ENCODE measurements at places on chromosomes 2 and 18.
A peak's percentile ranks its signal among the peaks of the same experiment; 100 is the strongest.

DNA sequence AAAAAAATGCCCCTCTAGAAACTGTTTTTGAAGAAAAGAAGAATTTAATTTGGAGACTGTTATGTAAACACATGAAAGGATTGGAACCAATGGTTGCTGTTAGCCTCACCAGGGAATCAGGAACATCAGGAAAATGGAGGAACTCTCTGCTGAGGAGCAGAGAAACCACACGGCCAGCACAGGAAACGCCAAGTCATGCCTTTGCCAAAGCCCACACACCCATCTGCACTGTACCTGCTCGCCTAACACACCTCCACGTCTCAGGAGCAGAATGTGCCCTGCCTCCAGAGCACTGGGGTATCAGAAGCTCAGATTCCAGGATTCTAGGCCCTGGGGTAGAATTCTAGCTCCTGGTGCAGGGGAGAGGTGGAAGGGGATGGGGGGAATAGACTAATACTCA lies 9.8 kb upstream of the SCYGR1 start:
- DNase-seq = no peak

DNA sequence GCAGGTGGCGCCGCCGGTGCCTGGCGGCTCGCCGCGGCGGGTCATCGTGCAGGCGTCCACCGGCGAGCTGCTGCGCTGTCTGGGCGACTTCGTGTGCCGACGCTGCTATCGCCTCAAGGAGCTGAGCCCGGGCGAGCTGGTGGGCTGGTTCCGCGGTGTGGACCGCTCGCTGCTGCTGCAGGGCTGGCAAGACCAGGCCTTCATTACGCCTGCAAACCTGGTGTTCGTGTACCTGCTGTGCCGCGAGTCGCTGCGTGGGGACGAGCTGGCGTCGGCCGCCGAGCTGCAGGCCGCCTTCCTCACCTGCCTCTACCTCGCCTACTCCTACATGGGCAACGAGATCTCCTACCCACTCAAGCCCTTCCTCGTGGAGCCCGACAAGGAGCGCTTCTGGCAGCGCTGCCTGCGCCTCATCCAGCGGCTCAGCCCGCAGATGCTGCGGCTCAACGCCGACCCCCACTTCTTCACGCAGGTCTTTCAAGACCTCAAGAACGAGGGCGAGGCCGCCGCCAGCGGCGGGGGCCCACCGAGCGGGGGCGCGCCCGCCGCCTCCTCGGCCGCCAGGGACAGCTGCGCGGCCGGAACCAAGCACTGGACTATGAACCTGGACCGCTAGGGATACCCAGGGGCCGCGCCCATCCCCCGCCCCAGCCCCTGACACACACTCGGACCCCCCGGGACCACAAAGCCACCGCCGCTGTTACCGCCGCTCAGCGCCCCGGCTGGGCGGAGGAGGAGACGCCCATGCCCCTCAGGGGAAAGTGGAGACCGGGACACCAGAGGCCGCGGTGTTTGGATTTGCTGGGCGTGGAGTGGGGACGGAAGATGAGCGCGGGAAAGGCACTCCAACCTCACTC lies 1.1 kb downstream of the CDK5R2 start:
- no peak for DNase-seq

DNA sequence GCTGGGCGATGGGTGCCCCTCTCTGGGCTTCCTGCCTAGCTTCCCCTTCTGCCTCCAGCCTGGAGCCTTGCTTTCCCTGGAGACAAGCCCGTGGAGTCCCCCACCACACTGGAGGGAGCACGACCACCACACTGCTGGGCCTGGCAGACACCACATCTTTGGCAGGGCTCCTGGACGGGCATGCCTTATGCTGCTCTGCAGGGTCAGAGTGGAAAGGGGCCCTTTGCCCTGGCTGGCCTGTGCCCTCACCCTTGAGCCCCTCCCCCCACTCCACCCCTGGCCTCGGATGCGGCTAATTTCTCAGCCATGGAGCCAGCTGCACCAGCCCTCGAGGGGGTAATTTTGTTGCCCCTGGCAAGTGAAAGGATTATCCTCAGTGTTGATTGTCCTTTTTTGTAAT lies 194.5 kb downstream of the LOXHD1 start:
- no peak for DNase-seq

DNA sequence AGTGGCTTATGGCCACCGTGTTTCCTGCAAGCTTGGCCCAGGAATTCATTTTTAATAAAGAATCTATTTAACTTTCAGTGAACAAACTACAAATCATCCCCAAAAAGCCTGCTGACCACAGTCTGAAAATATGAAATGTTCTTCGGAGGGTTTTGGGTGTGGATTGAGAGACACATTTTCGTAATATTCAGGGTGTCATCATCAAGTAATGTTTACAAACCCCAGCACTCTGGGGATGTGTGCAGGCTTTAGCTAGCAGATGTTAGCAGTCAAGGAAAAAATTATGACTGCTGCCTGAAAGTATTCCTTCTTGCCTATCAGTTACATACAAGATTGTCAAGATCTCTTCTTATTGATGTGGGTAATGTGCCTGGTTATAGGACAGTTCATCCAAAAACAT lies 143.9 kb upstream of the FN1 start:
- DNase-seq = peak; percentile 94

DNA sequence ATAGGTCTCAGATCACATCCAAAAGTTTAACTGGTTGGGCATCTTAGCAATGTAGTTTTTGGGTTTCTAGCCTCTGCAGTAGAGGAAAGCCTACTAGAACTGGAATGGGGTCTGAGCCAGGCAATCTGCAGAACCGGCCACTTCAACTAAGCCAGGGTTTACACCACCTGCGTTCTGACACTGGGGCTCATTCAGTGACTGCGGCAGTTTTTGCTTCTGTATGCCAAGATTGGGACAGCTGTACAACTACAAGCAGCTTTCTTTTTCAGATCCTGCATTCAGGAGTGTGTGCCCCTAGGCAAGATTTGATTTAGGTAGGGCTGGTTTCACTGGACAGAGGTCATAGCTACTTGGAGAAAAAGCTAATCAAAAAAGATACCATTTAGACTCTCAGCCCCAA lies 43.7 kb upstream of the IGFBP5 start:
- DNase-seq = no peak

DNA sequence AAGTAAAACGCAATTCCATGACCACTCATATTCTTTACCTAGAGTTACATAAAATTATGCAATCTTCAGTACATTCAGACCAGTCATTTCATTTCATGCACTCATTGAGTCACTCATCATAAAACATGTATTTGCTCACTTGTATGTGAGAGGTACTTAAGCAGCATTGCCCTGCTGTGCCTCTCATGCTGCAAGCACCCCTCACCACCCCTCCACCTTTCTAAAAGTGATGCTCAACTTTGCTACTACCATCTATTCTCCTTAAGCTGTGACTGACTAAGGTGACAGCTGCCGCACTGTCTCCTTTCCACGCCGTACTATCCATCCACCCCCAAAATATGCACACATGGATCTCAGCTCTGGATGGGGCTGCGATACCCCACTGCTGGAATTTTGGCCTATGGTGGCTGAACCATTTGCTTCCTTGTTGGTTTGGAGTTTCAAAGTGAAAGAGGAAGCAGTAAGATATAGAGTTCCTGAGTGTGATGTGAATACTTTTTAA lies 7.2 kb downstream of the ARHGAP25 start:
- DNase-seq = no peak

GRCh38 chr2:43472527-43473194 lies 123.2 kb downstream of the THADA start:
- no peak for DNase-seq

DNA sequence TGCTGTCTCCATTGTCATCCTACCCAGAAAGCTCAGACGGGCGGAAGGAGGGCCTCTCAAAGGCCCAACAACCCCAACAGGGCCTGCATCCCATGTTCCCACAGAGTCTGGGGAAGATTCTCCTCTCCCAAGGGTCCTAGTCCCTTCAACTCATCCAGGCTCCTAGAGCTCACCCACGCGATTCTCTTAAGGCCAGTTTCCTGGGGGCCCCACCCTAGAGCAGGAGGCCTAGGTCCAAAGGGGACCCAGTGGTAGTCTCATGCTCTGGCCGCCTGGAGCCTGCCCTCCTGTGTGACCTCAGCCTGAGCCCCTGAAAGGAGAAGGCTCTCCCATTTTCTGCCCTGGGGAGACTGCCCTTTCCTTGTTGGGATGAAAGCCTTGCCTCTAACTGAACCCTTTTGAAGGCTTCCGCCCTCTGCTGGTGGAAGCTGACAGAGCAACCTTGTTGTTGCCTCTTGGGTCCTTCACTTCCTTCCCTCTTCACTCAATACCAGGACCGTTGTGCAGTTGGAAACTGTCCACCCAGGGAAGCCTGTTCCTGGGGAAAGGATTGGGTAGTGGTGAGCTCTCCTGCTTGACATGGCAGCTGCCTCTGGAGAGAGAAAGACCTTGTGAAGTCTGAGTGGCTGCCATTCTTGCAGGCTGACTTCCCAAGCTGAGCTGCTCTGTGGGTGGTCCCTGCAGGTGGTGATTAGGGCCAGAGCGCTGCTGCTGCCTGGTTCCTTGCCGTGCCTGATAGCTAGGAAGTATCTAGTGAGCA lies 86.0 kb upstream of the ALPP start:
- DNase-seq = peak; percentile 44

DNA sequence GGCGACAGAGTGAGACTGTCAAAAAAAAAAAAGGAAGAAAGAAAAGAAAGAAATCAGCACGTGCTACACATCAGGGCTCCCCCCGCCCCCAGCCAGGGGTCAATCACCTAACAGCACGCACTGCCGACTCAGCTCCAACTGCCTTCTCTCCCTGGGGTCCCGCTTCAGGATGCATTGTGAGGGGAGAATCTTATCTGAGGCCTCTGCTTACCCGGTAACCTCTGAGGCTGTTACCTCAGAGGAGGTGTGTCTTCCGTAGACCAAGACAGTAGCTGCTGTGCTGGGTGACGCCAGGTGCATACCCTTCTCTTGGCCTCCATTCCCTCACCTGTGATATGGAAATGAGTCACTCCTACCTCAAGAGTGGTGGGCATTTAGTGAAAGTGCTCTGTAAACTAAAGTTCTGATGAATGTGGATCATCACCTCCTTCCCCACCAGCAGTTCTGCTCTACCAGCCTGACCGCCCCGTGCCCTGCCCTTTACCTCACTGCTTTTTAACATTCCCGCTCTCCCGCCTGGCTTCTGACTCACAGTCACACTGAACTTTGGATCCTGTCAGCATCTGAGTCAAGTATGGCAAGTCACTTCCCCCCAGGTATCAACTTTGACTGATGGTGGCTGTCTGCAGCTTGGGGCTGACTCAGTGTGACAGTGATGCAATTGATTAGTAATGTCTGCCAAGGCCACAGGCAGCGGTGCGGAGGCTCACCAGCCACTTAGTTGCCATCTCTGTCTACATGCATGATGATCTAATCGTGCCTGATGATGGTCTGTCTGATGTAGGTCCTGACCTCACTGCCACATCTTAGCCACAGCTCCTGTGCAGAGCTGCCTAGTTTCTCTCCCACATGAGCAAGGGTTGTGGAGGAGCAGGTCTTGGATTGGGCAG lies 20.1 kb downstream of the ARID5A start:
- DNase-seq = peak; percentile 78

- DNase-seq = no peak
Measured at GRCh38 chr2:150690261-150690660, 202.8 kb upstream of the RND3 start.

- no peak for DNase-seq
Measured at GRCh38 chr2:231665245-231666170, 42.8 kb upstream of the PTMA start.

GRCh38 chr2:102788885-102789260 lies 27.0 kb downstream of the TMEM182 start:
- DNase-seq = no peak

- DNase-seq = no peak
Measured at GRCh38 chr2:44972771-44973535, 31.5 kb downstream of the SIX3 start.

DNA sequence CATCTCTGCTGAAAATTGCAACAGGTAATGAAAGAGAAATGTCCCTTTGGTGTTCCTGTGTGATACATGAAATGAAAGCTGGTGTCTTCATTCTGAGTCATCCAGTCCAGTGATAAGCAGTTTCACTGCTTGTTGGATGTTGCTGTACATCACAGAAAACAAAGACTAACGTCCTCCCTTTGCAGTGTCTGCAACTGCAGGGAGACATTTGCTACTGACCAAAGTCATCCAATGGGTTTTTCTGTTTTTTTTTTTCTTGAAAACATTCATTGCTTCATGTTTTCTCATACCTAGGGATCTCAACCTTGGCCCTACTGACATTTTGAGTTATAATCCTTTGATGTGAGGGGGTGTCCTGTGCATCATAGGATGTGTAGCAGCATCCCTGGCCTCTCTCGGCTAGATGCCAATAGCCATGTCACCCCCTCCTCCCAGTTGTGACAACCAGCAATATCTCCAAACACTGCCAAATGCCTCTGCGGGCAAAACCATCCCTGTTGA lies 63.6 kb upstream of the FZD5 start:
- DNase-seq = no peak

DNA sequence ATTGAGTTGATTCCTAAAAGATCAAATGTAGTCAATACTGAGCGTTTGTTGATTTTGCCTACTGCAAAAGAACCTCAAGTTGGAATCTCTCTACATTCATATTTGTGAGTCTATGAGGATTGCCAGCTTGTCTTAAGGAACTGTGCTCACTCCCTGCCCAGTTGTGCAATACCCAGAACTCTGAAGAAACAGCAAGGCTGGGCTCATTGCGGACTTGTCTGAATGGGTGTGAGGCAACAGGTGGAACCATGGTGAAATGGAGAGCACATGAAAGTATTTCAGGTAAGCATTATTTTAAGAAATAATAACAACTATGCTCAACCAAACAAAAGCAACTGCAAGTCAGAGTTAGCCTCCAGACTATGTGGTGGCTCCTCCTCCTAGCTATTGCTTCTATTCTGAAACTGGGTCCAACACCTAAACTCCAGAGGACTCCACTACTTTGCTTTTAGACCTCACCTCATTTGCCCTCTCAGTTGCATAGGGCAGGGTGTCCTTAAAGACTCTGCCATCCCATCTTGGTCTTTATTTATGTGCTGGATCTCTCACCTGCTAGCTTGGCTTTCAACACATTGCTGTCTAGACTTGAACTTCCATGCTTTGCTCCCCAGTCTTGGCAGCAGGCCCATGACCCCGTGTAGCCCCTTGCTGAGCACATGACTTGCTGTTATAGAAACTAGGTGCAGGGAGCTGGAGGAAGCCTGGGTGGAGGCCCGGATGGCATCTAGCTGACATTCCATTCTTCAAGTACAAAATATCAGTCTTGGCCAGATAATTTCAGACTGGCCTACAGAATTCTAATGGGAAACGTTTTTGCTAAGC lies 94.8 kb upstream of the ARL5A start:
- DNase-seq = peak; percentile 1

GRCh38 chr2:2866459-2866858 lies 511.2 kb downstream of the EIPR1 start:
- DNase-seq = no peak

DNA sequence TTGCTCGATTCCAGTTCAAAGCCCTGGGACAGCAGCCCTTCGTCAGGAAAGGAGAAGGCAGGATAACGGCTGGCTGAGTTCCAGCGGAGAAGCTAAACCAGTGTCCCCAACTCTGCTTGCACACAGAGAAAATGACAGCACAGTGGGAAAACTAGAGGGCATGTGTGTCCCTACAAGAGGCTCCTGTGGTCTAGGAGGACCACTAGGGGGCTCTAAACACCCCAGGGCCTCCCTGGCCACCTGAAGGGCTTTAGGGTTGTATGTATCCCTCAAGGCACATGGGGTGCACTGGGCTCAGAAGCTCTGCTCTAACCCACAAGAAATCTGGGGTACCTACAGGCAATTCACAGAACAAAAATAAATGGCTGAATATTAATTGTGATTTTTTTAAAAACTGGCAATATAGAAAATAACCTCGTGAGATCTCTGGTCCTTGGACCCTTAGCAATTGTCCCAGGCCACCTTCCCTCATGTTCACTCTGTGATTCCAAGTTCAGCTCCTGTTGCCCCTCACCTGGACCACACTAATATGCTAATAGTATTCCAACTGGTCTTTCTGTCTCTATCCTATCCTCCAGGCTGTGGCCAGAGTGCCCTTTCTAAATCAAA lies 17.5 kb downstream of the STAT1 start:
- peak; percentile 34 for DNase-seq

GRCh38 chr2:134362740-134363139 lies 108.9 kb downstream of the MGAT5 start:
- no peak for DNase-seq

Data from fibroblast of skin of right quadriceps (primary cell).